ENCODE measurements at places on chromosomes 12 and 14. TPM values are rescaled to one million over a fixed set of nuclear protein-coding genes. Genes with fewer than 3 reads are reported as not detected.

DNA sequence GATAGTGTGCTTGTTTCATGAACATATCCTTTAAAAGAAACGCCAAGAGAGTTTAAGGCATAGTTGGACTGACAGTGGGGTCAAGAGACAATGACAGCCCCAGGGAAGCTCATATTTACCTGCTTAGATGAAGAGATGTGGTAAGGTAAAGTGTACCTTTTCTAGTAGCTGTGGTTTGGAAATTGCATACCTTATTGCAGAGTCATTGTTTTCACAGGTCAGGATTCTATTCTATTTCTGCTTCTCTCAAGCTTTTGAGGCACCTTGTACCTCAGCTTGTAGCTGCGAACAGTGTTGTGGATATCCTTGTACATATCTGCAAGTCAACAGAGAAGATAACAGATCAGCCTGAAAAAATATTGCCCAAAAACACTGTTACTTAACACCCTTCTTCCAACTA lies 47.7 kb downstream of the ATP6V1D start:
- DNase-seq: no peak

- no peak for DNase-seq
Observed at GRCh38 chr14:102213984-102214658, 74.4 kb downstream of the WDR20 start.

Gene SOX5
- polyA plus RNA-seq: 1.3 TPM

- no peak for DNase-seq
Observed at GRCh38 chr12:104761611-104762010, 196.5 kb downstream of the SLC41A2 start.

Gene CCDC197
- not detected for polyA plus RNA-seq

GRCh38 chr14:64061115-64061514 lies 208.3 kb downstream of the SYNE2 start:
- no peak for DNase-seq

DNA sequence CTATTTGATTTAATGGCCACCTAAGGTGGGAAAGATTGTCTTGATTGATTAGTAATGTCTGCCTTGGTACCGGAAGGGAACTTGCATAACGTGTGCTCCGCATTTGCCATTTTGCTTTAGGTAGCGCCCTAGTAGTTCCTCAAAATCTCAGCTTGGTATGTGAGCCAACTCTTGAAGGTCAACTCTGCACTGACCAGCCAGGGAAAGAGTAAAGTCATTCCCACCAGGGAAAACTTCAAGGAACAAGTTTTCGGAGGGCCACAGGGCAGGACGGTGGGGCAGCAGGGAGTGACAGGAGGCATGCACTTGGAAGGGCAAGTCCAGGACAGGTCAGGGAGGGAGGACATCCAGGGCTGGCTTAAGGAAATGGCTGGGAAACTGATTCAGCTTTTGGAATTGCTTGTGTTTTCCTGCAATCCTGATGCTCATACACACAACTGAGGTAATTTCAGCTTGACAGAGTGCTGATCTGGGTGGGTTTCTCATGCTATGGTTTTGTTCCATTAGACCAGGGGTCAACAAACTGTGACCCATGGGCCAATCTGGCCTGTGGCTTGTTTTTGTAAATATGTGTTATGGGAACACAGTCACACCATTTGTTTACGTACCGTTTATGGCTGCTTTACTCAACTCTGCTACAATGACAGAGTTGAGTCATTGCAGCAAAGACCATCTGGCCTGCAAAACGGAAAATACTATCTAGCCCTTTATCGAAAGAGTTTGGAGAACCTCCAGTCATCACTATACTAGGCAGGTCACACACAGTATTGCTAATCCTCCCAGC lies 184.5 kb downstream of the RBM19 start:
- peak; percentile 8 for DNase-seq

GRCh38 chr12:79657136-79657535 lies 33.6 kb downstream of the PAWR start:
- DNase-seq: no peak

Measured in small intestine (tissue), 16 donors.